ENCODE measurements at places on chromosomes 2 and 18.

DNA sequence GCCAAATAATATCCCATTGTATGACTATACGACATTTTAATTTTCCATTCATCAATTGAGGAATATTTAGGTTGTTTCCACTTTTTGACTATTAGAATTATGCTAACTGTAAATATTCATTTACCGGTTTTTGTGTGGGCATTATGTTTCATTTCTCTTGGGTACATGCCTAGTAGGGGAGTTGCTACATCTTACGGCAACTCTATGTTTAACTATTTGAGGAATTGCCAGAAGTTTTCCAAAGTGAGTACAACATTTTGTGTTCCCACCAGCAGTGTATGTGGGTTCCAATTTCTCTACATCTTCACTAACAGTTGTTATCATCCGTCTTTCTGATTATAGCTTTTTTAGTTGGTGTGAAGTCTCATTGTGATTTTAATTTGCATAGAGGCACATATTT is 1.6 kb upstream of the KDSR start:
- DNase-seq = no peak

DNA sequence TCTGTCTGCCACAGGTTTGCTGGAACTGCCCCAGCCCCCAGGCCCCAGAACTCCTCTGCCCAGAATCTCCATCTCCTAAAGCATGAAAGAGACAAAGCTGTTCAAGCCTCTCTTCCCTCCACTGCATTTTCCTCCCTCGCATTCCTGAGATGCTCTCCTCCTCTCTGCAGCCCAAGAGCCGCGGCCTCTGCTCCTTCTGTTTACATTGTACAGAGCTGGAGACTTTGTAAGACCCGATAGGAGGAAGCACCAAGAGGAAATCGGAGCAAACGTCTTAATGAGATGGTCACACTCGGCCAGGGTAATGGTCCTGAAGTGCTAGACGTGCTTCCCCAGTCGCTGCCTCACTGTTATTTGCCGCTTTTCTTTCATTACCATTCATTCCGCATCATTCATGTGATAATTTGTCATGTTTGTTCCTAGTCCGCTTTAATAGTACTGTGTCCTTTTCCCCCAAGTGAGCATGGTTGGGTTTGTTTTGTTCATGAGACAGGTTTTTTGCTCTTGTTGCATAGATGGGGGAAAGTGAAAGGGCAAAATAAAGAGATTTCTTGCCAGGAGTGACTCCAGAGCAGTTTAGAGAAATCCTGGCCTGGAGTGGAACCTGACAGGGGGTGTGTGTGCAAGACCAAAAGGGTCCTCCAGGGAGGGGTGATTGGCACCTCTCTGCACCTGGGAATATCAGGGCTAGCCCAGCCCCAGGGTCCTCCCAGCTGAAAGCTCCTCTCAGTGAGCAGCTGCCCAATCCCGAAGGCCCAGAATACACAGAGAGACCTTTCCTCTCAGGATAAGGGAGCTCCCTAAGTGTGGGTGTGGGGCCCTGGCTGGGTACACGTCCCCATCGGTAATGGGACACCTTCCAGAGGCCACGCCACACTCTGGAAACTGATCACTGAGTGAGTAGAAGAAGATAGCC is 44.9 kb upstream of the ID2 start:
- DNase-seq = no peak

DNA sequence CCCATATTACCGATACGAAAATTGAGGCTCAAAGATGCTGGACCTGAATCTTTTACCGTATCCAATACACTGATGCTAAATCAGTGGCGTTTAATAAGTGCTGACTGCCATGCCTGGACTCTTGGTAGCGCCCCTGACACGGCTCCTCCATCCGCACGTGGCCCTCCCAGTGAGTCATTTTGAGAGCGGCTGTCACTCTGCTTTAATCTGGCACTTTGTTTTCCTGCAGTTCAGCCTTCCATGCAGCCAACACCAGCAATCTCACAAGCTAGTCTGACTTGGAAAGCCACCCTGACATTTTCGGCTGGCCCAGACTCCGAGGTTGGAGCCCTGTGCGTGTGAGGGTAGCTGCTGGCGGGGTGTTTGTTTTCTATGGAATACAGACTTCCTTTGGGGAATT is 155.1 kb upstream of the LMAN1 start:
- DNase-seq = no peak

- no peak for DNase-seq
These were observed 86.4 kb downstream of the ARL4C start for GRCh38 chr2:234410526-234410925.

- no peak for DNase-seq
These were observed 77.6 kb upstream of the MGAT4A start for GRCh38 chr2:98808546-98808945.

Measured in mucosa of descending colon (tissue), 3 donors.